CD4-positive, alpha-beta T cell treated with Interleukin-15 for 4 hours (primary cell): ENCODE measurements at places on chromosomes 6 and 20.
A peak's percentile ranks its signal among the peaks of the same experiment; 100 is the strongest.

DNA sequence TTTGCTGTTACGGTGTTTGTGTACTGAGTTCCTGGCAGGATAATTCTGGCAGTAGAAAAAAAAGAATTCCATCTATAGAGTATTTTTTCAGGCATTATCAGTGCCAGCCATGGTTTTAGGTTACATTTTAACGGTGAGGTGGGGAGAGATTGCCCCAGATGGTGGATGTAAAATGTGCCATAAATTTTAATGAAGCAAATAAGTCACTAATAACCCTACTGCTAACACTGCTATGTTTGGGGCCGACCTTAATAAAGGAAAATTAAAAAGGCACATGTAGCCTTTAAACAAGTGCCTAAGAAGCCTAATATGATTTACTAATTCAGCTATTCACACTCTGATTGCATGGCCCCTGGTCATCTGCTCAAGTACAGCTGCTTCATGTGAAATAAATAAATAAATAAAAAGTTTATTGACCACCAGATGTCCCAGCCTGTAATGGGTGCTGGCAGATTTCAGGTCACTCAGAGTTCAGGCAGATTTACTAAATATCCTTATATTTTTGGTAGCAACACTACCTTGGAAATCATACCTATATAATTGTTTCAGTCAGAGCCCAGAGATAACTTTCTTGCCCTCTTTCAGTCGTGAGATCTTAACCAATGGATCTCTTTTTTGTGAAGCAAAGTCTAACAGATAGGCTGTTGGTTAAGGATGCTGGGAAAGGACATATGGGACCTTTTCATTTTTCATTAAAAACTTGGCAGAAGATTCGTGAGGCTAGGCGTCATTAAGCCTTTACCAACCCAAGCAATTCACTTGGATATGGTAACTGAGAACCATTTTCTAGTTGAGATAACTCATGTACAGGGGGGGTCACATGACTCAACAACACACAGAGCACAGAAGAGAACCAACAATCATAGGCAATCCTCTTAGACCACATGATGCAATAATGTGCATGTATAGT lies 495.0 kb upstream of the NRSN1 start:
- DNase-seq, result no peak

GRCh38 chr6:82264824-82265223 lies 17.3 kb upstream of the IBTK start:
- DNase-seq, result no peak

DNA sequence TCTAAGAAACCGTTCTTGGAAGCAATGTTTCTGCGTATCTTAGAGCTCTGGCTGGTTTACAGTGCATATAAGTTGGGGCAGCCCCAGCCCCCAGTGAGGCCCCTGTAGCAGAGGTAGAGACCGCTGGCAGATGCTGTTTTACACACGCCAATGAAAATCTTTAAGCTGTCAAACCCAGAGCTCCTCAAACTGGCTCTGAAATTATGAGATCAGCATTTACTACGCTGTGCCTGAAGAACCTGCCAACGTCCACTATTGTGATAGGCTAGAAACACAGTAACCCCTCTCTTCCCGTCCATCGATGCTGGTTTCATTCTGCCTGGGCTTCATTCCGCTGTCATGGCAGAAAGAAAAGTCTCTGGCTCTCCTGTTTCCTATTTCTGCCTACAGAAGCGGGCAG lies 160.6 kb downstream of the SMOC2 start:
- DNase-seq, result no peak

DNA sequence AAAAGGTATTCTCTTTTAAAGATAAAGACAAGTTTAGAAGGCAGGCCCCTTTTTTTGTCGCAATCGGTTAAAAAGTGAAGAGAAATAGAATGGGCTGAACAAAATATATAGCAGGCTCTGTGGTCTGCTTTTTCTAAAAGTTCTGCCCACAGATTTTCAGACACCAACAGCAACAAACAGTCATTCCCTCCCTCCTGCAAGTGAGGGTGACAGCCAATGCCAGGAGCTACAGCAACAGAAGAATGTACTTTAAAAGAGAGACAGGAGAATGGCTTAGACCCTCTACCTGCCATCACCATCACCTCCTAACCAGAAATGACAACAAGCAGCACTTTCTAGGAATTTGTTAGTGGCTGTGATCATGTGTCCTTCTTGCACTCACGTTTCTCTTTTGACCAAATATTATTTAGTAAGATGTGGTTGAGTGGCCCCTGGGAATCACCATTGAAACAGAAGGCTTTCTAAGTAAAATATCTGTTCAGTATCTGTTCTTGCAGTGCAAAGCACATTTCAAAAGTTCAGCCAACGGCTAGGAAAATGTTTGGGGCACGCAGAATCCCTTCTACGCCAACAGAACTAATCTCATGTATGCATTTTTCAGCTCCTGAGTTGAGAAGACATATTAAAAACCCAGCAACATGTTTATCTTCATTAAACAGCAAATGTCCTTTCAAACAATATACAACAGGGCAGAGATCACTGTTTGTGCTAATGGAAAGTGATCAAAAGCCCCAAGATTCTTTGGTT lies 248.5 kb downstream of the ATXN1 start:
- DNase-seq, result peak; percentile 11

- DNase-seq, result no peak
These were observed 30.6 kb downstream of the DACT2 start for GRCh38 chr6:168288781-168289570.

DNA sequence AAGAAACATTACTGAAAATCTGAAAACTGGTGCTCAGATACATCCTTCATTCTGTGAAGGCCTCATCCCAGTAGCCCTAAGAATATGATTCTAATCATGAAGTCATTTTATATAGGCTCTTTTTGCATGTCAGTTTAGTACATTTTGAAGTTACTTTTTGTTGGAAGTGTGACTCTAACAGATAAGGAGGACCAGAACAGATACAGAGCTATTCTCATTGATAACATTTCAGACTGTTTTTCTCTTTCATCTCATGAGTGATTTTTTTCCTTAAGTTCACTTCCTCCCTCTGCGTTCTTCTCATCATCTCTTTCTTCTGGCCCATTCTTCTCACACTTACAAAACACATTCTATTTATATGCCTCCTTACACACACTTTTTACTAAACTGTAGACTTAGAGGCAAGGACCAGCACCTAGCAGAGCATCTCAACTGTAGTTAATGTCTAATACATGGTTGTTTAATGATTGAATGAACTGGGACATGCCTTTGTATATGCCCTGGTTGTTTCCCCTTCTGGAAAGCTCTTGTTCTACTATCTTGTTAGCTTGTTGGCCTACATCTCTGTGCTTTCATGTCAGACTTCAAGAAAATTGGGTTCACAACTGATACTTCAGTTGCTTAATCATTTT lies 8.7 kb downstream of the CTNNBL1 start:
- no peak for DNase-seq

DNA sequence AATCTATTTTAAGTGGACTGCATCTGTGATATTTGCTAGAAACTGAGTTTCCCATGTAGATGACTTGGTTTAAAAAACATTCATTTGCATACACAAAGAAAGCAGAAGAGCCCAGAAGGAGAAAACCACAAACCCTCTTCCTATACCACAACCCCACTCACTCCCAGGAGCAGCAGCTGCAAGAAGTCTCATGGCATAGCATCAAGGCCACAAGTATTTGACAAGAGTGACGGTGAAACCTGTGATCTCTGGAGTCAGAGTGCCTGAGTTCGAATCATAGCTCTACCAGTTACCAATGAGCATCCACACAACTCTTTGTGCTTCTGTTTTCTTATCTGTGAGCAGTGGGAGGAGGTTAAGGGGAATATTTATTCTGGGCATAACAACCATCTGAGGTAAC lies 44.7 kb upstream of the SIRPG start:
- no peak for DNase-seq

- no peak for DNase-seq
These were observed 3.6 kb upstream of the HSP90AB1 start for GRCh38 chr6:44243345-44243744.

GRCh38 chr6:153045271-153045670 lies 42.8 kb upstream of the MTRF1L start:
- no peak for DNase-seq

DNA sequence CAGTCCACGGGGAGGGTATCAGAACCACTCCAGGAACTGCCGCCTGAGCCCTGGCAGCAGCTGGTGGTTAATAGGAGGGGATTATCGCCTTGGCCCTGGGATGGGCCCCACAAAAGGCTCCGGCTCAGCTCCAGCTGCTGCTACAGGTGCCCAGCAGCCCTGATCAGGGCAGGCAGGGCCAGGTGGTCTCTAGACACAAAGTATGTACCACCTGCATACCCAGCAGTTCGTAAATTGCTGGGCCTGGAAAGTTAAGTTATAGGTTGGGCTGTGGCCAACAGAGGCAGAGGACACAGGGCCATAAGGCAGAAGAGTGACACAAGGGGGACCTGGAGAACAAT lies 35.1 kb downstream of the RRBP1 start:
- no peak for DNase-seq
